Right forelimb (tissue), 1 donor: ENCODE measurements at places on chromosomes 12 and 14.

DNA sequence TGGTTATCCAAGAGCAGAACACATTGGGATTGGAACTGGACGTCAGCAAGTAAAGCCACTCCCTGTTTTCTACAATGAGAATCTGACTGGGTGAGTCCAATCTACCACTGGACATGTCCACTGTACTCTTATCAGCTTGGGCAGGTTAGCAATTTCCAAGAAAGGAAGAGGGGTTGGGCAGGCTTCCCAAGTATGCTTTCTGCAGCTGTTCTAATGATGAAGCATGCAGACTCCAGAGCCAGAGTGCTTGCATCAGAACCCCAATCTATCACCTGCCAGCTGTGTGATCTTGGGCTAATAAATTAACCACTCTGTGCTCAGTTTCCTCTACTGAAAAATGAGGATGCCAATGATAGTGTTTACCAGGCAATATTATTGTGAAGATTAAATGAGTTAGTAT lies 92.0 kb downstream of the EMP1 start:
- DNase-seq, result no peak

DNA sequence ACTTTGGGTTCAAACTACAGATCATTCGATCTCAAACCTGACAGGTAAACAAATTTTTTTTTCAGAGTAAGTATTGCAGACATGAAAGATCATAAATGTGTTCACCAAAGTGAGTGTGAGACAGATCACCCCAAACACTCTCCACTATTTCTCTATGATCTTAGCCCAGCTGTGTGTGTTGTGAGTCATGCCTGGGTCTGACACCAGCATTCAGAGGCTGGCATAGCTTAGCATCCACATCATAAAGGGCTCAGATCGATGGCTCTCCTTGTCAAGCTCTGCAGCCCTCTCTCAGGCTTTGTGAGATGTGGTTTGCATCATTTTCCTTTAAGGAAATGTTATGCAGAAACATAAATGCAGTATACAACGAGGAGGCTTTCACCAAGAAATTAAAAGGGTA lies 164.9 kb downstream of the ETV6 start:
- DNase-seq, result no peak

GRCh38 chr14:50260511-50260910 lies 29.1 kb upstream of the SOS2 start:
- no peak for DNase-seq

DNA sequence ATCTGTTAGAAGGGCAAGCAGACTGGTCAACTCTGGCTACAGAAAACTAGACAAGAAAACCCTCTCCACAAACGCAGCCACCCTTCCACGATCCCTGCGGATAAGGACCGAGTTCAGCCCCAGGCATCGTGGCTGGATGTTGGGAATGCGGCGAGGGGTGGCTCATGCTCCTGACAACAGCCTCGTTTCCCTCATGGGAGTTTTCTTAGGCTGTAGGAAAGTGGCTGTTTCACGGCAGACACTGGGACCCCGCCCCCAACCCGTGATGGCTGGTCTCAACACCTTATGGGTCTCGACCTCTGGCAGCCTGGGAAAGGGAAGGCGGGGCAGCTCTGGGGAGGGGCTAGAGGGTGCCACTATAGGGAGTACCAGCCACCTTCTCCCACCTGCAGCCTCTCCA lies 123.3 kb downstream of the RFLNA start:
- no peak for DNase-seq

DNA sequence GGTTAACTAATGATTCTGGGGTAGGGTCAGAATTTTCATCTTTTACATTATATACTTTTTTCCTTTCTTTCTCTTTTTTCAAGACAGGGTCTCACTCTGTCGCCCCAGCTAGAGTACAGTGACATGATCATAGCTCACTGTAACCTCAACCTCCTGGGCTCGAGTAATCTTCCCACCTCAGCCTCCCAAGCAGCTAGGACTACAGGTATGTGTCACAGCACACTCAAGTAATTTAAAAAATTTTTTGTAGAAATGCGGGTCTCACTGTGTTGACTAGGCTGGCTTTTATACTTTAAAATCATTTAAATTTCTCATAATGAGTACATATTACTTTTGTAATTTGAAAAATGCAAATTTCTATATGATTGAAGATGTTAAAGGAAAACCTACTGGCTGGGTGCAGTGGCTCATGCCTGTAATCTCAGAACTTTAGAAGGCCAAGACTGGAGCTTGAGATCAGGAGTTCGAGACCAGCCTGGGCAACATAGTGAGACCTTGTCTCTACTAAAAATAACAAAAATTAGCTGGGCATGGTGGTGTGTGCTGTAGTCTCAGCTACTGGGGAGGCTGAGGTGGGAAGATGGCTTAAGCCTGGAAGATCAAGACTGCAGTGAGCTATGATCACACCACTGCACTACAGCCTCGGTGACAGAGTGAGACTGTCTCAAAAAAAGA lies 25.7 kb downstream of the R3HDM2 start:
- no peak for DNase-seq

DNA sequence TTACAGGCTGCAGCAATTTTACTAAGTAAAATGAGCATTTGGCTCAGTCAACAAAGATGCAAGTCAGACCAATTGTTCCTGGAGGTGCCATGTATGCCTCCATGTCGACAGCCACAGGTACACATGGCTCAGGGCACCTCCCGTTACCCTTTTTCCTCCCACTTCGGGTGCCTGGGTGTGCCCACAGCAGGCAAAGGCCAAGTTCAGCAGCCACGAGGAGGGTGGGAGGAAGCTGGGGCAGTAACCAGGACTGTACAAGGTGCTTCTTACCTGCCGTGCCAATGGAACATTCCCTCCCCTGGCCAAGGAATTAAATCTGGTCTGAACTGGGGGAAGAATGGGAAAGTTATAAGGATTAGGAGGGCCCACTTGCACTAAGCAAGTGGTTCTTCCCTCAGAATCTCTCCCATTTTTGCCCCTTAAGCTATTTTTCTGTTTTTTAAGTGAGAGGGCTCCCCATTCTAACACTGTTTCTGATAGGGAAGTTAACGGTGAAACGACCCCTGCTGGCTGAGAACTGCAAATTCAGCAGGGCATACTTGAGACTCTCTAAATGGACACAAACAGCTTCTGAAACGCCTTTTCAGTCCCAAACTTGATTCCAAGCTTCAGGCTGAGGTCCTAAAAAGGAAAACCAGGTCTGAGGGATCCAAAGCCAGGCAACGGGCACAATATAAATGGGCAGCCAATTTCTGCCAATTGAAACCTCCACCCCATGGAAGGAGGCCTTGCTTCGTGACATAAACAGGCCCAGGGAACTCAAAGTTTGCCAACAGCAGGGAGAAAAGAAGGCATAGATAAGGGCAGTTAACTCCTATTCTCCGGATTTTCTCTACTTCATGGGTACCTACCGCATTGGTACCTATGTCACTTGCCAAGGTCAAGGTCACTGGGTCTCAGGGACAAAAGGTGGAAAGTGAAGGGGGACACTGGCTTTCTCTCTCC lies 24.8 kb downstream of the CLECL1 start:
- DNase-seq, result no peak

- no peak for DNase-seq
Measured at GRCh38 chr14:102154121-102154520, 14.4 kb downstream of the WDR20 start.

GRCh38 chr12:76020281-76020680 lies 11.3 kb downstream of the PHLDA1 start:
- DNase-seq, result no peak

DNA sequence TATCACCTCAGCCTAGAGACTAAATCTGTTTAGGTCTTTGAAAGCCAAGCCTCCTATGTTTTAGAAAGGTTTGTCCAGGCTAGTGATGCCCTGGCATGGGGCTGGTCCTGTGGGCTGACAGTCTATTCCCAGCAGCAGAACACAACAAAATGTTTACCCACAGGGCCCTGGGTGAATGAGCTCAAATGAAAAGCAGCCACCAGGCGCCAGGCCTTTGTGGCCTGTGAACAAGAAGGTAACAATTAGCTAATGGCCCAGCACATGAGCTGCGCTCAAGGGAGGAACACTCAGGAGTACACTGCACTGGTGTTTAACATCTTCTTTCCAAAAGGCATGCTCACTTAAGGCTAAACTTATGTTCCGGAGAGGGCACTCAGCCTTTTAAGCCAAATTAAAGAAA lies 202.2 kb downstream of the MON2 start:
- no peak for DNase-seq

GRCh38 chr12:76611533-76611932 lies 52.0 kb upstream of the OSBPL8 start:
- DNase-seq, result no peak

DNA sequence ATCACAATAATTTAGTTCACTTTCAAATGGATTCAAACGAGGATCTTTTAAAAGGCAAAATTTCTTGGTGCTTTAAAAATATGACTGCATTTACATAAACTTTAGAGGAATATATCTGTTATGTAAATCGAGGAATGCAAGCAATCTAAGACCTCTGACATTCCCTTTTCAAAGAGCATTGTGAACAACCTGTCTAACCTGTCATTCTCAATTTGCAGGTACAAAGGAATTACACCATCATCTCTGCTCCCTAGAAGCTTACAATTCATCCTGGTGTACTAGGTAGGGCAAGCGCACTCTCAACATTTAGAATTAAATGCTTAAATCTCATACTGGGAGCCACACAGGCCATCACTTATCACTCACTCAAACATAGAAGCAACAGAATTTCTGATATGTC lies 35.6 kb downstream of the BMP4 start:
- no peak for DNase-seq

- DNase-seq, result no peak
Measured at GRCh38 chr14:88599761-88600439, 37.1 kb downstream of the ZC3H14 start.

- no peak for DNase-seq
Measured at GRCh38 chr14:23033801-23034497, 751 bp downstream of the PSMB5 start.

DNA sequence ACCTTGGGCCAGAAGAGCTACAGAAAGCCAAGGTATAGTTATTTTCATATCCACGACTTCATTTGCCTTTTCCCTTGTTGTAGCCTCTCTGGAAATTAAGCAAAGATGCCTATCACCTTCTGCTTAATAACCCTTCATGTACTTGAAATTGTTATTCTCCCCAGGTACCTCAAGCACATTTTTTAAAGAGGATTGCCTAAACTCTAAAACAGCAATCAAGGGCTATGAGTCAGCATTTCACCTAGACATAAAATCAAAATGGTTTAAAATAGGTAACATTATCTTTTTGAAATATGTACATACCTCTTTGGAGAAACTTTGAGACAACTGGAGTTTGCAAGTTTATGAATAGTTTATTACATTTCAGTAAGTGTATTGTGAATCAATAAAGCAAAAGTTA lies 11.6 kb downstream of the DTD2 start:
- no peak for DNase-seq

GRCh38 chr12:65389436-65389835 lies 111.0 kb downstream of the MSRB3 start:
- DNase-seq, result no peak

- DNase-seq, result no peak
Measured at GRCh38 chr12:546265-546919, 86.7 kb downstream of the B4GALNT3 start.

GRCh38 chr12:130917607-130918006 lies 36.1 kb upstream of the ADGRD1 start:
- DNase-seq, result no peak

- no peak for DNase-seq
Measured at GRCh38 chr12:11968516-11968915, 102.2 kb upstream of the BCL2L14 start.

DNA sequence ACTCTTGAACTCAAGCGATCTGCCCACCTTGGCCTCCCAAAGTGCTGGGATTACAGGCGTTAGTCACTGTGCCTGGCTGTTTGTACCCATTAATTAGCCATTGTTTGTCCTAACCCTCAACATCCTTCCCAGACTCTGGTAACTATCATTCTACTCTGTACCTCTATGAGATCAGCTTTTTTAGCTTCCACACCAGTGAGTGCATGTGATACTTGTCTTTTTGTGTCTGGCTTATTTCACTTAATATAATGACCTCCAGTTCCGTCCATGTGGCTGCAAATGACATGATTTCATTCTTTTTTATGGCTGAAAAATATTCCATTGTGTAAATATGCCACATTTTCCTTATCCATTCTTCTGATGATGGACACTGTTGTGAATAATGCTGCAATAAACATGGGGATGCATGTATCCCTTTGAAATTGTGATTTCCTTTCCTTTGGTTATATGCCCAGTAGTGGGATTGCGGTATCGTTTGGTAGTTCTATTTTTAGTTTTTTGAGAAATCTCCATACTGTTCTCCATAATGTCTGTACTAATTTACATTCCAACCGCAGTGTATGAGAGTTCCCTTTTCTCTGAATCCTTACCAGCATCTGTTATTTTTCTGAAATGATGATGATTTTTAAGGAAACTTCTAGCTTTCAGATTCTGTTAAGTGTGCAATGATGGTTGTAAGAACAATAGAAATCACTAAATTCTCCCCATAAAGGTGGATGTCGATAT lies 6.7 kb upstream of the PPP4R3A start:
- DNase-seq, result no peak

DNA sequence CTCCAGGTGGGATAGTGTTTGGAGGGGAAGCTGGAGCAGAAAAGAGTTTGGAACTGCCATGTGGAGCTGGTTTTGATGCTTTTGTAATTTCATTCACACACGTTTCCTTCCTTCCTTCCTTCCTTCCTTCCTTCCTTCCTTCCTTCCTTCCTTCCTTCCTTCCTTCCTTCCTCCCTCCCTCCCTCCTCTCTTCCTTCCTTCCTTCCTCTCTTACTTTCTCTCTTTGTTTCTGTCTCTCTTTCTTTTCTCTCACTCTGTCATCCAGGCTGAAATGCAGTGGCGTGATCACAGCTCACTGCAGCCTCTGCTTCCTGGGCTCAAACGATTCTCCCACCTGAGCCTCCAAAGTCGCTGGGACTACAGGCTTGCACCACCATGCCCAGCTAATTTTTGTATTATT lies 168.0 kb upstream of the ARID2 start:
- DNase-seq, result no peak

GRCh38 chr14:98173305-98173704 lies 1098.7 kb downstream of the BCL11B start:
- no peak for DNase-seq

DNA sequence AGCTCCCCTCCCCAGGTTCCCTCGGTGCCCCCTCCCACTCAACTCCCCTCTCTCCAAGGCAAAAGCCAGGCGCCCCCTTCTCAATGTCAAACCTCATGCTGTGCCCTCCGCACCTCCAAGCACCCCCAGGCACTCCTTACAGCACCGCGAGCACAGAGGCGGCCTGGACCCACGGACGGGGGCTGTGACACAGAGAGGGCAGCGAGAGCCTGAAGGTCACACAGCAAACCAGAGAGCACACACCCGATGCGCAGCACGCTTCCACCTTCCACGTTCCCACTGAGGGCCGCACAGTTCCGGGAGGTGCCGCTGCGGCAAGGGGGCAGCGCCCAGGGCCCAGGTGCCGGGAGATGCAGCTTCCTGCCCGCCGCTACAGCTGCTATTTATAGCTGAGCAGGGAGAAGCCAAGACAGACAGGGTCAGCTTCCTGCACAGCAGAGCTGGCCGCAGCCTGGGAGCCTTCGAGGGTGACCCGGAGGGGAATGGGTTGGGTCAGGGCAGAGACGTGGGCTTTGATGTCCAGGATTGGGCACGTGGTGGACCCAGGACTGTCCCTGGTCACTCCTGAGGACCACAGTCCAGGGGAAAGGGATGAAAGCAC lies 12.9 kb downstream of the NCOR2 start:
- DNase-seq, result no peak

DNA sequence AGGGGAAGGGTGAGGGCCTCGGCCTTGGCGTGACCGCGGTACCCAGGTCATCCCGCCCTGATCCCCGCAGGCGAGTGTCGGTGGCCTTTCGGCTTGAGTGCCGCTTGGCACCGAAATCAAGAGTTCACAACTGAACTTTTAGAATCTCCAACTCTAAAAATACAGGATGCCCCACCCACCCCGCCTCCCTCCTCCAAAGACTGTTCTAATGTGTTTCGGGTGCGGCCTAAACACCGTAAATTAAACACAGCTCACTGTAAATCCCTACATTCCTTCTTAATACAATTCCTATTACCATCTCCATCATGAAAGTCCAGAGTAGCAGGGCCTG lies 11.4 kb downstream of the SCNN1A start:
- DNase-seq, result no peak
